ENCODE measurements at places on chromosomes 11 and 22.
A peak's percentile ranks its signal among the peaks of the same experiment; 100 is the strongest.

DNA sequence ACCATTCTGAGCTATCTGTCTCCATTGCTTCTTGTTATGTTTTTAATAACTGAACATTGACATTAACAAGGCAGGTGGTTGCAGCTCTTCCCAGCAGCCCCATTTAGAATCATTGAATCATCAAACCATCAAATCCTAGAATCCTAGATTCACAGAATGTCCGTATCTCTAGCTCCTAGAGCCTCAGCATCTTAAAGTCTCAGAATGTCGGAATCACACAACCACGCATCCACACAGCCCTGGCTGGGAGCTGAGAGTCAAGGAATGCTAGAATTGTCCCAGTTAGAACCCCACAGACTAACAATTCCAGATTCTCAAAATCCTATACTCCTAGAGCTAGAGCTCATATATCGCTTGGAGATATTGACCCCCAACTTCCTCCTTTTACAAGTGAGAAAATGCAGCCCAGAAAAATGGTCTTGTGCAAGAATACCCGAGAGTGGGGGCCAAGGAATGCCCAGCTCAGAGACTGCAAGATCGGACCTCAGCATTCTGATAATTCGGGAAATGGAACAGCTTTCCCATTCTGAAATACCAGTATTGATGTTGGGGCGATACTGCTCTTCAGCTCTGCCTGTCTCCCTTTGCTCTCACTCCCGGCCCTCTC, 38.8 kb downstream of the PDE2A start:
- no peak for DNase-seq

- DNase-seq: no peak
These were observed 75.3 kb downstream of the ST3GAL4 start for GRCh38 chr11:126430581-126431335.

DNA sequence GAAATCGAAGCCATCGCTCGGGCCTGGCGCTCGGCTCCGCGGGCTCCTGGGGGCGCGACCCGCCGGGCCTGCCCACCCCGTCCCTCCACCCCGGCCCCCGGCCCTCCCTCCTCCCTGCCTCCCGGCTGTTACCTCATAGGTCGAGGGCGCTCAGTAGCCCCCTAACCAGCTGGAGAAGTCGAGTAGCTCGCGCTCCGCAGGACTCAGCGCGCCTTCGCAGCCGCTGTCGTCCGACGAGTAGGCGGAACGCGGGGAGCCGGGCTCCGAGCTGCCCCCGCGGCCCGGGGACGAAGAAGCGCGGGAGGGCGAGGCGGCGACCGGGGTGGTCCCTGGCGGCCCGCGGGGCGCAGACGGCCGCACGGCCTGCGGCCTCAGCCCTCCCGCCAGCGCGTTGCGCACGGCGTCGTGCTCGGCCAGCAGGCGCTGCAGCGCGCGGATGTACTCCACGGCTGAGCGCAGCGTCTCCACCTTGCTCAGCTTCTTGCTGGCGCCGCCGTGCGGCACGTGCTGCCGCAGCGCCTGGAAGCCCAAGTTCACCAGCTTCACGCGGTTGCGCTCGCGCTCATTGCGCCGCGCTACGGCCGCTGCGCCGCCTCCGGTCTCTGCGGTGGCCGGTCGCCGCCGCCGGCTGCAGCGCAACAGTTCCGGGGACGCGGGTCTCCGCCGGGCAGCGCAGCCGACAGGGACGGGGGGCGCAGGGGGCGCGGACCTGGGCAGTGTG, 627 bp downstream of the ASCL2 start:
- DNase-seq: no peak

DNA sequence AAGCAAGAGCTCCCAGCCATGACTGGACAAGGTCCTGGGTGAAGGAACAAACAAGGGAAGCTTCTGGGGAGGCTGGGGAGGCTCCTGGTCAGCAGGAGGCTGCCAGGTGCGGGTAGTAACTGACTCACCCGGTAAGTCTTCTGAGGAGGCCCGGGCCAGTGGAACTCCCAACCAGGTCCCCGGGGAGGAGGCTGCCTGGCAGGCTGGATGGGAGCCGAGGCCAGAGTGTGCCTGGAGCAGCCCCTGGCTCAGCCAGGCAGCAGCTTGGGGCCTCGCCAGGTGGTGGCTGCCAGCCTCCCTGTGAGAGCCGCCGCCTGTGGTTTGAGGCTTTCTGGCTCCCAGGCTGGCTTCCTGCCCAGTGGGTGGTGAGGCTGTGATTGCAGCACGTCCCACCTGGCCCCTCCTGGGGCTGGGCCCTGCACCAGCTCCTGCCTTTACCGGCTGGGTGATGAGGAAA, 46.2 kb downstream of the IGF2 start:
- peak; percentile 19 for DNase-seq

- DNase-seq: no peak
These were observed 10.4 kb downstream of the AP1B1 start for GRCh38 chr22:29377979-29378378.

GRCh38 chr11:77308838-77309237, 7.4 kb upstream of the GDPD4 start:
- no peak for DNase-seq

GRCh38 chr11:93407777-93408401, 77.3 kb downstream of the DEUP1 start:
- no peak for DNase-seq

DNA sequence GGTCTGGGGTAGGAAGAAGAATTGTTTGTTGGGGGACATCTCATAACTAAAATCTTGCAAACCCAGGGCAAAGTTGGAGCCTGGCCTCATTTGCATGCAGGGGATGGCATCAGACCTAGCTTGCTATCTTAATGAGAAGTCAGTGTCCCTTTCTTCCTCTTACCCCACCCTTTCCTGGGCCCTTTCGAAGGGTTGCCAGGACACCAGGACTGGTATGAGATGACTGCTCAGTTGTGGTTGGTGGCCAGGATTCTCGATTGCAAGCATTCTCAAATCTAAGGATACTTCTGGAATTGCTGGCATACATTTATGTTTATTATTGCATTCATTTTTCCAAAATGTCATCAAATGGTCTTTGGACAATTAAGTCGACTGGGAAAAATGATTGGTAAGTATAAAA, 131.0 kb downstream of the SLC1A2 start:
- DNase-seq: no peak

DNA sequence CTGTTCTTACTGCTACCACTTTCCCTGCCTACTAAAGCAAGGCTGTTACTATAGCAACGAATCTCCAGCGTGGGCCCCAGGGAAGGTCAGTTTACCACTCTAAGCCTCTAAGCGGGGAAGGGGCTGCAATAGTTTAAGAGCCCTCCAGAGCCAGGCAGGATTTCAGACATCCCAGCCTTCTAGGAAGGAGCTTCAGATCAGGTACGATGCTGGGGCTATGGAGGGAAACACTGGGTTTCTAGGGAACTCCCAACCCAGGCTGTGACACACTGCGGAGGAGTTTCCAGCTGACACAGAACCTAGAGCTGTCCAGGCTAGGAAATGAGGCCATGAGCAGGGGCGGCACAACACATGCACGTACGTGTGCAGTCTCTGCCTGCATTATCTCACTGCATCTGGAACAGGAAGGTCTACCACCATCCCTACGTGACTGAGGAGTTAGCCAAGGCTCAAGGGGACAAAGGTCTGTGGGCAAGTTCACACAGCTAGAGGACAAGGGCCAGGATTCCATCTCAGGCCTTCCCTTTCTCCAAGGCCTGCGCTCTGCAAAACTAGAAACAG, 20.4 kb downstream of the HPS4 start:
- no peak for DNase-seq

DNA sequence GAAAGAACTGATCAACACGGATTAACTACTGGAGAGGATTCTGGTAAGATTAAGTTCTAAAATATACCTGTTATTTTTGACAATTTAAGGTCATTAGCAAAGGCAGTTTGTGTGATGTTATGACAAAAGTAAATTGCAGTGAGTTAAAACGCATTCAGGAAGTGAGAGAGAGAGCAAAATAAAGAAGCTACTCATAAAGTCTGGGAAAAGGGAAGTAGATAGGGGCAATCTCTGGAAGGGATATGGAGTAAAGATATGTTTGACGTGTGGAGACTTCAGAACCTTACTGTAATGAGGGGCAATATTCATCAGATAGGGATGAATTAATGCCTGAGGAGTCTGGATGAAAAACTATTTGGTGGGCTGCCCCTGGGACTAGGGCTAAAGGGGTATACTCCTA, 16.8 kb downstream of the OR56B4 start:
- DNase-seq: no peak

DNA sequence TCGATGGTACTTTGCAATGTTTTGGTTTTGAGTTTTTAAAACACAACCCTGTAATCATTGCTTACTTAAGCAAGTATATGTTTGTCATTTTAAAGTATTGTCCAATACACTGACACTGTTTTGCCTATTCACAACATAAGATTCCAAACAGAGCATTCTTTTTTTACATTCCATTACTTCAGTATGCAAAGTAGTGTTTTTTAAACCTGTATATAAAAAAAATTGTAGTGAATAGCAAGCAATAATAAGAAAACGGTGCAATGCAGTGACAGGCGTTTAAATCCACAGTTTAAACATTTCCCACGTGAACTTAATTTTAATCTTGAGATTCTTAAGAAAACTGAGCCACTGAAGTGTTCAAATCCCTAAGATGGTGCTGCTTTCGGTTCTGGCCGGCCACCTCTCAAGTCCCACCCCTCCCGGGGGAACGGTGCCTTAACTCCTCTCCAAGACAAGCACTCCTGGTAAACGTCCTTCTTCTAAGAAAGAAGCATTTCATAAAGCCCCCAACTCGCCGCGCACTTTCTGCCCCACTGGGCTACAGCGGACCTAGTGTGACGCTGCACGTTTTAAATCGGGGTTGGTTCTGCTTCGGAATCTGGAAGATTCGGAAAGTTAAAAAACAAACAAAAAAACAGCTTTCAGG, 2.9 kb downstream of the PGR start:
- no peak for DNase-seq

GRCh38 chr11:132367293-132367692, 996.9 kb downstream of the NTM start:
- DNase-seq: no peak

GRCh38 chr11:114098927-114099326, 39.4 kb downstream of the ZBTB16 start:
- DNase-seq: no peak

- DNase-seq: no peak
These were observed 874 bp upstream of the IL17RA start for GRCh38 chr22:17083811-17084441.

DNA sequence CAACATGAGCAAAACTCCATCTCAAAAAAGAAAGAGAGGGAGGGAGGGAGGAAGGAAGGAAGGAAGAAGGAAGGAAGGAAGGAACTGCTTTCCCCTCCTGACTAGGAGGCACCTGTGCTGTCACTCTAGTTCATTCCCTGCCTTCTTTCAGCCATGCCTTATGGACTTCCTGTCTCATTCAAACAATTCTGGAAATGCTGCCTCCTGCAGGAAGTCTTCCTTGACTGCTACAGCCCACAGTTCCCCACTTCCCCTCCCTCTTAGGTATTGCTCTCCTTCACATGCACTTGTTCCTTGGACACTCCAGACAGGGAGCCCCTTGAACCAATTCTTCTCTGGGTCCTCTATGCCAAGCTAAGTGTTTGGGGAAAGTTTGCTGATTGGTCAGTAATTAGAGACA, 31.6 kb upstream of the WNT11 start:
- peak; percentile 12 for DNase-seq

- DNase-seq: peak; percentile 16
These were observed 79.5 kb downstream of the HORMAD2 start for GRCh38 chr22:30159561-30160353.

DNA sequence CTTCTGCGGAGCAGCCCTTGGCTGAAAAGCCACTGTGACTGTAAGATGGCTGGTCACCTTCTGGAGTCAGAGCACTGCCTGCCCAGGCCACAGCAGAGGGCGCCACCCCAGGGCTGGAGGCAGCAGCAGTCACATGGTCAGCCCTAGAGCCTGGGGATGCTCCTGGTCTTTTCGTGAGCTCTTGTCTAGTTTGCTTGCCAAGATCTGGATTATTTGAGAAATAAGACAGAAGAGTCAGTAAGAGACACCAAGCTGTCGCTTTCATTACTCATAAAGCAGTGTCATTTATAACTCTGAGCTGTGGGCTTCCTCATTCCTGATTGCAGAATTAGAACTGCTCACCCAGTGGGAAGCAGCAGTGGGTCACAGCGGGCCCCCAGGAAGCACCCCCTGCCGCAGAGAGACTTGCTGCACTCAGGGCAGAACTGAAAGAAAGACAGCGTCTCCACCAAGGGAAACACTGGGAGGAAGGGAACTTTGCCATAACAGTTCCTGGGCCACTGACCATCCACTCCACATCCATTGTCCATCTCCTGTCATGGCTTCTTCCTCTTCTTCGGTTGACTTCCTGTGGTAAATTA, 56.7 kb downstream of the PPP6R2 start:
- no peak for DNase-seq

DNA sequence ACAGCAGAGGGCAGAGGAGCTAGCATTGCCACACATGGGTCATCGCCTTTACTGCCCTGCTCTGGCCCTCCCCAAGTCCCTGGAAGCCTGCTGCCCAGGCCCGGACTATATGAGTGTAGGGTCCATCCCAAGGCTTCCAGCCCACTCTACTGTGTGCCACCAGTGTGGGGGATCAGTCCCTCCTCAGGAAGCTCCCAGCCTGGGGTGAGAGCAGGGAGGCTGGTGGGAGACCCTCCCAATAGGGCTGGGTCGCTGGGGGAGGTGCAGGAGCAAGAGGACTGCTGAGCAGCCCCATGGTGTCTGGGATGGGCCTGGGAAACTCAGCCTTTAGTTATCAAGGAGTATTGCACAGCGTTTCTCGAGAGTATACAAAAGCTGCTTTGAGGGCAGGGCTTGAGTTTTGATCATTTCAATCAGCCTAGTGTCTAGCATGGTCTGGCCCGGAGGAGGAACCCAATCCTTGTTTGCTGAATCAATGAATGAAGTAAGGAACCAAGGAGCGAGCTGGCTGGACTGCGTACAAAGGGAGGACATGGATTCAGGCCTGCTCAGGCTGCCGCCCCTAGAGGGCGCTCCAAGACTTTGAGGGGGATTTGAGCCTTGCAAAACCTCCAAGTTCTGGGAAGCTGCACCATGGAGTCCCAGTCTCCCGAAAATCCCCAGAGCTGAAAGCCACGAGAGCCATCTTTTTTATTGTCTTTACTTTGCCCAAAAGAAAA, 89.0 kb upstream of the PARVA start:
- DNase-seq: peak; percentile 71

DNA sequence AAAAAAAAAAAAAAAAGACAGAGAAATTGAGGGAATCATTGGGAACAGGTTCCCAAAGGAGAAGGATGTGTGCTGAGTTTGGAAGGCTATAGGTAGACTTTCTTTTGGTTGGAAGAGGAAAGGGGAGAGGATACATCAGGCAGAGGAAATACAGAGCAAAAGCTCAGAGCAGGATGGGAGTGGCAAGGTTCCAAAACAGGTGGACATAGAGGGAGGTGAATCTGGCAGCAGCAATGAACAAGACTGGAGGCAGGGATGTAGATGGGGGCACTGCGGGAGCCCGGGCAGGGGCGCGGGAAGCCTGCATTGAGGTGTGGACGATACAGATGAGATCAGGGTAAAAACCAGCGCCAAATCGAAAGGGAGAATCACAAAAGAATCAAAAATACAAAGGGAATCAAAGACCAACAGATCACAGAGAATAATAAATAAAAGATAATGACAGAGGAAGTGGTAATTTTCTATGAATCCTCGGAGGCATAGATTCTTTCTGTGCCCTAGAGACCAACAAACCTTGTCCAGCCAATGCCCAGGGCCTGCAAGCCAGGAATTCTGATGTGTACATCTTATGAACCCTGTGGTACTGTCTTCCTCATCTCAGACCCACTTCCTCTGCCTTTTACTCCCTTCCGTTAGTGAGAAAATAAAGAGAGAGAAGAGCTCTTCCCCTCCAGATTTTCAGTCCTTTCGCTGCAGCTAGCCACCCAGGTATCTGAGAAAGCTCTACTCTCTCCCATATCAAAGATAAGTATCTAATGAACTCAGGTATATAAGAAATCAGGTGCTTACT, 70.3 kb downstream of the SLC1A2 start:
- no peak for DNase-seq

Measured in hematopoietic multipotent progenitor cell treated with erythropoietin and hydrocortisone succinate and interleukin-3 and kit ligand, for 17 days (in vitro differentiated cells).